ENCODE measurements at places on chromosomes 12 and 14.

GRCh38 chr12:68069275-68069674 lies 80.0 kb downstream of the IFNG-AS1 start:
- no peak for DNase-seq

DNA sequence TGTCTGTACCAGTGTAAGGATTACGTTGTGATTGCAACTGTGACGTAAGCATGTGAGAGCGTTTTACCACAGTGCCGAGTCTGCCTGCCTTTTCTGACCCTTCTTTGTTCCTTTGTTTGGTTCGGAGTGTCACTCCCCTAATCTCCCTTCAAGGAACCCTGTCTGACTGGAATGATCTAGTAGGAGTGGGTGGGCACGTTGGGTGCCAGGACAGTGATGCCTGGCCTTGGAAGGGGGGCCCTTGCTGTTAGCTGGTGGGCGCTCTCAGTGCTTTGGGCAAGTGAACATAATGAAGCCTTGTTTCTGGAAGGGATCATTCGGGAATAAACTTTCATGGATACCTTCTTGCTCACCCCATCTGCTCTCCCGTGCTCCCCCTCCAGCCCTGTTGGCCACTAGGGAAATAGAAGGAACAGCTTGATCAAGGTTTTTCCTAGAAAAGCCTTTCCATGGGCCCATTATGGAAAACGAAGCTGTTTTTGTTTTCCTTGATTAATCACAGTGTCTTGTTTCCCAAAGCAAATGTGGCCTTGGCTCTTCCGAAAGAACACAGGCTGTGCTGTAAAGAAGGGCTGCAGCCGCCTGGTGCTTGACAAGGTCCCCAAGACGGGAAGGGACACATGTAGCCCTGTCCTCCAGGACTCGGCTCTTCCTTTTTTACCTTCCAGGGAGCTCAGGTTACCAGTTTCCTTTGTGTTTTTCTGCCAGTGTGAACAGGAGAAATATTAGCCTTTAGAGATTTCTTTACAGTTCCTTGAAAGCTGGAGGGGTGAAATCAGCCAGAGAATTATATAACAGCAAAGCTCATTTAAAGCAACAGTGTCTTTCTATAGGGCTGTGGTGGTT lies 215.5 kb downstream of the CRADD start:
- DNase-seq = no peak

GRCh38 chr14:24398653-24399446 lies at the start of gene NYNRIN:
TSS of gene NYNRIN (plus strand) at chr14:24399003. CDS start at chr14:24399247, 244 bp downstream.
- DNase-seq = peak; percentile 58

GRCh38 chr14:87960013-87960787 lies 32.8 kb downstream of the GALC start:
- DNase-seq = no peak

- no peak for DNase-seq
Measured at GRCh38 chr12:116615141-116615861, 56.1 kb downstream of the MAP1LC3B2 start.

DNA sequence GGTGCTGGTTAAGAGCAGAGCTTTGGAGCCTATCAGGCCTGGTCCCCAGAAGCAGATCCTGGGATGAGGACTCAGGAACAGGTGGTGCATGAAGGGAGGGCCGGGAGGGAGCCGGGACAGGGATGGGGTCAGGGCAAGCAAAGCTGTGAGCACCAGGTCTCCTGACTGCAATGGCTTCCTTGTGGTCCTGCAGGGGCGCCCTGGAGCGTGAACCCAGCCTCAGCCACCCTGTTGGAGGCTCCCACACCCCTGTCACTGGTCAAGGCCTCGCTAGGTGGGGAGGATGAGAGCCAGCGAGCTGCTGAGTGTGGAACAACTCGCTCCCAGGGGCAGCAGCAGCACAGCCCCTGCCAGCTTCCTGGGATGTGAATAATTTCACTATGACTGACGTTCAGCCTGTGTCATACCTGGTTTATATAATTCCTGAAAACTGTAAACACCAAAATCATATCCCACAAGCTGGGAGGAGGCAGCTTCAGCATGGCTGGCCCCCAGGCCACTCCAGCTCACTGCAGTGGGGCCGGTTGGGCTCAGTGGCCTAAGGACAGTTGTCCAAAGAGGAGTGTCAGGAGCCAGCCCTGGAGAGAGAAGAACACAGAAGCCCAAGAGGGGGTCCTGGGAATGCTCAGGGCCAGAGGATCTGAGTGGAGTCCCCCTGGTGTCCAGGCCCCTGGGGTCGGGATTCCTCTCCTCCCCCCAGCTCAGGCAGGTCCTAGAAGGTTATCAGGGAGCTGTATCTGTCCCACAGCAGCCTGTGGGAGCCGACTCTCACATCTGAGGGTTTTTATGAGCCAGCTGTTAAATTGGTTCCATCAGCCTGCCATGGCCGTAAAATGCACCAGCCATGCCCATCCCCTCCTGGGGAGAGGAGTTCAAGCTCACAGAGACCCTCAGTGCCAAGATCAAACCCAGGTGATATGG lies 272.9 kb downstream of the ADGRD1 start:
- no peak for DNase-seq

- no peak for DNase-seq
Measured at GRCh38 chr14:100703386-100704220, 23.1 kb upstream of the DLK1 start.

DNA sequence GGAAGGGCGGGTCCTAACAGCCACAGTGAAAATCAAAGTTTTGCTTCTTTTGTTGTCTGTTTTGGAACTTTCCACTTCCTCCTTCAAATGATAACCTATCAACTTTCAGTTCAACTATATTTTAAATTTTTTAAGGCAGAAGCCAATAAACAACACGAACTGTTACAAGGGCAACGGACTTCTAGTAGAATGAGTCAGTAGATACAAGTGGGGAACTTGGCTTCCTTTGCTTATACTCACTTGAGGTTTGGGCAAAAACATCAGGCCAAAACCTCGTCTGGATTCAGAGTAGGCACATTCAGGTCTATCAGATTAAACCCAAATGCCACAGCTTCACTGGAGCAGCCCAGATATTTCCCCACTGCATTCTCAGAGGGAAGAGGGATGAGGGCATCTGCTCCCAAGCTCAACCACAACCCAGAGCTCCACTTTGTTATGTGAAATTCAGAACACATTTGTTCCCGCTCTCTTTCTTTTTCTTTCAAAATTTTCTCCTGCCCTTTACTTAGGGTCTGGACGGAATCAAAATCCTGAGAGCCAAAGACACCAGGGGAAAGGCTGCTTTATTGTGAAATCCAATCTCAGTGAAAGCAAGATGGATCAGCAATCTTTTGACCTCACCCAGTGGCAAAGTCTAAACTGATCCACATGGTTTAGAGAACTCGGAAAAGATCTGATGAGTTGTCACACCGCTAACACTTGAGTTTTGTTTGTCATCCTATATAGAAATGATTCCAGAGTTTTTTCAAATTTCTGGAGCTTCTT lies 152.5 kb upstream of the BTG1 start:
- peak; percentile 78 for DNase-seq

- DNase-seq = no peak
Measured at GRCh38 chr14:99589031-99589441, 15.0 kb downstream of the CCDC85C start.

DNA sequence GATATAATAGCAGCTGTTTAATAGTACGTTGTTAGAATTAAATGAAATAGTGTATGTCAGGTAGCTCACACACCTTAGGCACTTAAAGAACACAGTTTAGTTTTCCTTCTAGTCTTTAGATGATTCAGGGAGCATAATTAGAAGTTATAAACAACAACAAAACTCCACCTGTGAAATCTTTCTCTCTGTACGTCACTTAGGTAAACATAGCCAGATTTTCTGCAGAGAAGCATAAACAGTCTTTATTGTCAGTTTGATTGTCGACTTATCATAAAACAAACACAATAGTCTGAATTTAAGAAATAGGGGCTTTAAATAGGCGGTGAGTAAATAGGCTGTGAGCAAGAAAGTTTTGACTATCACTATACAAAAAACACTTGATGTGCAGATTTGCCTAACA lies 84.6 kb upstream of the PKP2 start:
- no peak for DNase-seq

DNA sequence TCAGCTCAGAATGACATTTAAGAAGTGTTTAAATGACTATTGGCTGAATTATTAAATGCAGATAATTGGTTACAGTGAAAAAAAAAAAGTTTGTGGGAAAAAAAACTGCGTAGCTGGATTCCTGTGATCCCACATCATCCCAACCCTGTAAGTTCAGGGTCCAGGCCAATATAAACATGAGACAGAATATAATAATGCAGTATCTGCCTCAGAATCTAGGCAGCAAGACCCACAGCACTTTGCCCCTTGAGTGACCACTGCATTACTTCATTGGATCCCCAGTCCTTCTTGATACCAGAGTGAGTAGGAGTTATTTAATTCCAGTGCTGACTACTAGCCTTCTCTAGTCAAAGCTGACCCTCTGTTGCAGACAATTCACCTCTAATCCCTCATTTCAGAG lies 272.6 kb downstream of the CCER1 start:
- peak; percentile 91 for DNase-seq

GRCh38 chr12:99810718-99811593 lies 163.4 kb downstream of the GARIN6 start:
- peak; percentile 12 for DNase-seq

- no peak for DNase-seq
Measured at GRCh38 chr14:63268771-63269170, 50.0 kb downstream of the GPHB5 start.

DNA sequence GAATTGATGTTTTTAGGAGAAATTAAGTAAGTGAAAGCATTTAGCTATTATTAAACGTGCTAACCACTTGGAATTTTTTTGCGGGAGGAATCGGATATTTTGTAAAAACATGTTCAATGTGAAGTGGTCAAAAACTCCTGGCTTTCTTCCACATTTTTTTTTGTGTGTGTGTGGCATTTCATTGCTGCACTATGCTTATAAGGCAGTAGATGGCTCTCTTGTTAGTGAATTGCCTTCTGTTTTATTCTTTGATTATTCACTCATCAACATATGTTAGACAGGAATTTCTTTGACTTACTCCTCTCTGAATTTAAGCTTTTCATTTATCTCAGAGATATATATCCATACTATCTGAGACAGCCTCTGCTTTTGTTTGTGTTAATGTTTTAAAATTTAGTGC lies 71.3 kb downstream of the DERA start:
- peak; percentile 64 for DNase-seq

GRCh38 chr14:22047115-22047514 lies 373.5 kb upstream of the OR4E1 start:
- DNase-seq = no peak

DNA sequence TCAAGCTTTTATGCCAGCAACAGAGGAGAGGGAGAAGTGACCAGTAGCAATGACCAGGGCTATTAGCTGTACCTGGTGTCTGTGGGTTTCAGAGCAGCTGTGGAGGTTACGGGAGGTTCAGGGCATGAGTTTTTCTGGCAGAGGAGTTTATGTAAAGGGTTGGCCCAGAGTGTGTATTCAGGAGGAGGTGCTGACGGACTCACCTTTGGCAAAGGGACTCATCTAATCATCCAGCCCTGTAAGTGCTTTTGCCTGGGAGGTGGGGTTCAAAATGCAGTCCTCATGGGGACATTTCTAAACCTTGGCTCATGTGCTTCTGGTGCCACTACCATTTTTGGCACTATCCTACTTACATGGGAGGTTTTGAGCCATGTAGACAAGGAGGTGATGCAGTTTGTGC lies 95.3 kb downstream of the DAD1 start:
- no peak for DNase-seq

- DNase-seq = no peak
Measured at GRCh38 chr12:106757623-106758348, 16.7 kb upstream of the RIC8B start.

GRCh38 chr12:38328306-38328895 lies 11.8 kb downstream of the ALG10B start:
- peak; percentile 25 for DNase-seq

- DNase-seq = peak; percentile 78
Measured at GRCh38 chr12:132078190-132078589, 65.9 kb downstream of the DDX51 start.

DNA sequence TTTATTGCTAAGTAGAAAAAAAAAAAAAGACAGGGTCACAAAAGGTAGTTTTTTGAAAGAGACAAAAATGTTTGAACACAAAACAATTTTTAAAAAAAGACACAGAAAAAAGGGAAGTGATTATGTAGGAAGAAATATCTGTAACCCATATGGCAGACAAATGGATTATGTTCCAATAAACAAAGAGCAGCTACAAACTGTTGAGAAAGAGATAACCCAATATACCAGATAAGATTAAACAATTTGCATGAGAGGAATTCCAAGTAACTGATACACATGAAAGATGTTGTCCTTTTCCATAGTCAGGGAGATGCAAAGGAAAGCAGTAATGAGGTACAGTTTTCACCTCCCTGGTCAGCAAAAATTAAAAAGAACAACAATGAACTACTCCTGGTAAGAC lies 44.9 kb downstream of the PTPRR start:
- no peak for DNase-seq

DNA sequence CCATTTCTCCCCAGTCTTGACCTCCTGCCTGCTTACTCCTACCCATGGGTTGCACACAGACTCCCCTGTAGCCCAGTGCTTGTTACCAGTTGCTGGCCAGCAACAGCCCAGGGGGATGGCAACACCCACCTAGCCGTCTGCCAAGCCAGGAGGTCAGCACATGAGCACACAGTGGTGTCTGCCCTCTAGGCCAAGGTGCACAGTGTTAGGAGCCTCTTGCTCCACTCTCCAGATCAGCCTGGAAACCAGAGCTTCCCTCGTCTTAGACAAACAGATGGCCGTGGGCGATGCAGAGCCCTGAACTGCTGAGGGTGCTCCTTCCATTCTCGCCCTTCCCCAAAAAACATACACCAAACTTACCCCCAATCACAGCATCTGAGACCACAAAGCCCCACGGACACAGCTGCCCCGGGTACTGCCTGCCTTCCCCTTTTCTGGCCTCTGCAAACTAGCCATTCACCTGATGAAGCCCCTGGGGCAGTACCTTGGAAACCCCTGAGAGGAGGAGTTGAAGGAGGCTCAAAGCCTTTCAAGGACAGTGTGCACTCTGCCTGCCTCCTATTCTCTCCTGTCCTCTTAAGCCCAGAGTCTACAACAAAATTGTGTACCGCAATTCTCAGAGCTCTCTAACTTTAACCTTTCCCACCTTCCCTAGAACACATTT lies 1.0 kb upstream of the GPD1 start:
- DNase-seq = no peak

GRCh38 chr12:6465467-6466183 lies 4.9 kb downstream of the VAMP1 start:
- DNase-seq = peak; percentile 68

DNA sequence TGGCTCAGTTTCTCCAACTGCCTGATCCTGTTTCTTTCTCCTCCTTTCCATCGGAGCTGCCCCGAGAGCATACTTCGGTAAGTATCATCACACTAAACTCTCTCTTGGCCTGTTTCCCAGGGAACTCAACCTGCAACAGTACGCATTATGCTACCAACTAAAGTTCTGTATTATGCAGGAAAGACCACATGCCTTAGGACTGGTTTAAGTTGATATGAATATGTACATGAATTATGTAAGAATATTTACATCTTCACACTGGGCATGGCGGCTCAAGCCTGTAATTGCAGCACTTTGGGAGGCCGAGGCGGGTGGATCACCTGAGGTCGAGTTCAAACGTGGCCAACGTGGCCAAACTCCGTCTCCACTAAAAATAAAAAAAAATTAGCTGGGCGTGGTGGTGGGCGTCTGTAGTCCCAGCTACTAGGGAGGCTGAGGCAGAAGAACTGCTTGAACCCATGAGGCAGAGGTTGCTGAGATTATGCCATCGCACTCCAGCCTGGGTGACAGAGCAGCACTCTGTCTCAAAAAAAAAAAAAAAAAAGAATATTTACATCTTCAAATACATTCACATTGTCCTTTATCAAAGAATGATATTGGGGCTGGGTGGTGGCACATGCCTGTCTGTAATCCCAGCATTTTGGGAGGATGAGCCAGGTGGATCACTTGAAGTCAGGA lies 31.9 kb upstream of the VPS33A start:
- no peak for DNase-seq

All from fibroblast of skin of back (primary cell).